ENCODE measurements at places on chromosomes 3 and 15.

DNA sequence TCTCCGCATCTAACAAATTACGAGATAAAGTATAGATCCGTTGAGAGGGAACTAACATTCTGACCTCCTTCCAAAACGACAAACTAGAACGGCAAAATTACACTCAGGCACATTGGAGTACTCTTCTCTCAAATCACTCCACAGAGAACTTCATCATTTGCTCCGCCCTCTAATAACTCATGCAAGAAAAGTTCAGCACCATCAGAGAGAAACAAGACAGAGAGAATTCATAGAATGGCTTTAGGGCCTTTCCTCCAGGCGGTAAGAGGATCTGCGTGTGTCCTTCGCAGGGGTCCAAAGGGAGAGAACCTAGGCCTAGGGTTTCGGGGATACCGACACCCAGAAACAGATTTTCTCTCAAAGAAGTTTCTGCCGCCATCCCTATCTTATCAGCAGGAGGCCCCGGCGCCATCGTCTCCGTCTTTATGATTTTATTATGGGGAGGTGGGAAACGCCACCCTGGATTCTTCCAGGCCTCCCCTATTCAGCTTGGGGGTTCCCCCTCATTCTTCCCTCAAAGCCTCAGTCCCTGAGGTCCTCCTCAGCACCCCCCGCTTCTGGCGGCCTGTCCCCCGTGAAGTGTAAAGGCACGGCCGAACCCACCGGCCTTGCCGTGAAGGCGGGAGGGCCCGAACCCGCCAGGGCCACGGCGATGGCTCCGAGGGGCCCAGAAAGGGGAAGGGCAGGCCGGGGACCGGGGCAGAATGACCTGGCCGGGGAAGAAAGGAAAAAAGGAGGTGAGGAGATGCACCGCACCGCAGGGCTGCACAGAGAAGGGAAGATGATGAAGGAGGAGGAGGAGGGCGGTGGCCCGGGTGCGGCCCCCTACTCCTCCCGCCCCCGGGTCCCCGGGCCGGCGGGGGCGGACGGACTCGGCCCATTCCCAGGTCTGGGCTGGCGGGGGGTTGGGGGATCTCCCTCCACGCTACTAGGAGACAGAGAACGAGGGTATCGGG, 768 bp downstream of the UBXN7 start:
- peak; percentile 51 for DNase-seq

GRCh38 chr3:138493804-138494606, 59.6 kb downstream of the ESYT3 start:
- no peak for DNase-seq

DNA sequence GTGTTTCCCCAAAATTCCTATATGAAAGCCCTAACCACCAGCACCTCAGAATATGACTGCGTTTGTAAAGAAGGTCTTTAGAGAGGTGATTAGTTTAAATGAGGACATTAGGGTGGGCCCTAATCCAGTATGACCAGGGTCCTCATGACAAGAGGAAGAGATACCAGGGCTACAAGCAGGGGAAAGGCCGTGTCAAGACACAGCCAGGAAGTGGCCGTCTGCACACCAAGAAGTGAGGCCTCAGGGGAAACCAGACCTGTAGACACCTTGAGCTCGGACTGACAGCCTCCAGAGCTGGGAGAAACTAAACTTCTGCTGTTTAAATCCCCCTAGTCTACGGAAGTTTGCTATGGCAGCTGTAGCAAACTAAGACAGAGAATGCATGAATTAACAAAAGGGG, 14.2 kb downstream of the KIF7 start:
- no peak for DNase-seq

GRCh38 chr3:64560791-64561190, 127.0 kb downstream of the ADAMTS9 start:
- no peak for DNase-seq

GRCh38 chr3:33650495-33650894, 67.6 kb downstream of the CLASP2 start:
- no peak for DNase-seq

DNA sequence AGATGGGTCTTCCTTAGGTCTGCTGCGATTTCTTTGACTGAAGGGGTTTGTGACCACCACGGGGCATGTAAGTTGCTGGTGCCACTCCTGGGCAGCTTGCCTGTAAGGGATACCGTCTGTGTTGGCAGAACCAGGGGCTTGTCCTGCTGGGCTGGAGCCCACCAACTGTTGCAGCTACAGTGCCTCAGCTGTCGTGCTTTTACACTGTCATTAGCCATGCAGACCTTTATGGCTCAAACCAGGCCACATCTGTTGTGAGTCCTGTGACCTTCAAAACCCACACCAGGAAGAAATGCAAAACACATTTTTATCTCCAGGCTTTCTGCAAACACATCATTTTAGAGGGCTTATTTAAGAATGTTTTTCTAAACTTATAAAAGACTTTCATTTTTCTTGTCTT, 168.7 kb downstream of the PTPRG start:
- DNase-seq: no peak

GRCh38 chr3:33388374-33389100, 51.7 kb downstream of the UBP1 start:
- no peak for DNase-seq

GRCh38 chr3:162015856-162016255, 519.2 kb downstream of the OTOL1 start:
- no peak for DNase-seq

DNA sequence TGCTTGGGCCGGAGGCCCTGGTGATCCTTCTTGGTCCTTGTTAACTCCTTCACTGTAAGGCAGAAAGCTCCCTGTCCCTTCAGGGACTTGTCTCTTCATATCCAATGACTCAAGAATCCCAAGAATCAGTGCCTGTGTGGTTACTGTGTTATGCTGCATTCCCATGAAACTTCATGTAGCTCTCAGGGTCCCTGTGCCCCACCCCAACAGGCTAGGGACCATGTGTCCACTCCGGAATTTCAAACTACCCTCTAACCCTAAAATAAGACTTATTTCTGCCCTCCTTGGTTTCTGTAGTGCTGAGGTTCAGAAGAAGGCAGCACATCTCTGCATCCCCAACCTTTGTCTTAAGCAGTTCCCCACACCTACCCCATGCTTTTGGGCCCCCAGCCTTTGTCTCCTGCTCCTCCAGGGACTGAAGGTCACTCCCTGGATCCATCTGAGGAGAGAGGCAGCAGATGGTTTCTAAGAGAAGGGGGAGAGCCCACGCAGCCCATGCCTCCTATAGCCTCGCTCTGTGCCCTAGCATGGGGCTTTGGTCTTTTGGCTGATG, 531 bp upstream of the MAP1A start:
- DNase-seq: no peak

GRCh38 chr15:68158046-68158628, 47.0 kb downstream of the CALML4 start:
- no peak for DNase-seq

DNA sequence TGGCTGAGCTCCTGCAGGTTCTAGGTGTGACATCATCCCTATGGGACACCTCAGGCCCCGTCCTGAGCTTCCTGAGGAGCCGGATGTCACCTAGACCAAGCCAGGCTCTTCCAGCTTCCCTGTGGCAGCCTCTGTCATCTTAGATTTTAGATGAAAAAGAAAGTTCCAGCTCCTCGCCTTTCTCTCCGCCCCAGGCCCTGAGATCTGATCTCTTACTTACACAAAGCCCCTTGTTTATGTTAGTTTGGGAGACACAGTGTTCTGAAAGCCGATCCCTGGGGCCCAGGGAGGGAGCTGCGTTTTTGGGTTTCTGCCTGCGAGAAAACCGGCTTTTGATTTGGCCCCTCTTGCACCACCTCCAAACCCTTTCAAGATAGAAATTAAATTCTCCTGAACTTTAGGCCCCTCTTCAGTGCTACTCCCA, 40.2 kb upstream of the FAM107A start:
- no peak for DNase-seq

GRCh38 chr3:8996681-8997121, 33.4 kb upstream of the RAD18 start:
- peak; percentile 89 for DNase-seq

- no peak for DNase-seq
Measured at GRCh38 chr3:29263476-29263875, 17.4 kb upstream of the RBMS3 start.

- DNase-seq: no peak
Measured at GRCh38 chr3:149417727-149418126, 40.3 kb upstream of the TM4SF1 start.

GRCh38 chr3:14391033-14391432, 11.4 kb upstream of the SLC6A6 start:
- peak; percentile 65 for DNase-seq

DNA sequence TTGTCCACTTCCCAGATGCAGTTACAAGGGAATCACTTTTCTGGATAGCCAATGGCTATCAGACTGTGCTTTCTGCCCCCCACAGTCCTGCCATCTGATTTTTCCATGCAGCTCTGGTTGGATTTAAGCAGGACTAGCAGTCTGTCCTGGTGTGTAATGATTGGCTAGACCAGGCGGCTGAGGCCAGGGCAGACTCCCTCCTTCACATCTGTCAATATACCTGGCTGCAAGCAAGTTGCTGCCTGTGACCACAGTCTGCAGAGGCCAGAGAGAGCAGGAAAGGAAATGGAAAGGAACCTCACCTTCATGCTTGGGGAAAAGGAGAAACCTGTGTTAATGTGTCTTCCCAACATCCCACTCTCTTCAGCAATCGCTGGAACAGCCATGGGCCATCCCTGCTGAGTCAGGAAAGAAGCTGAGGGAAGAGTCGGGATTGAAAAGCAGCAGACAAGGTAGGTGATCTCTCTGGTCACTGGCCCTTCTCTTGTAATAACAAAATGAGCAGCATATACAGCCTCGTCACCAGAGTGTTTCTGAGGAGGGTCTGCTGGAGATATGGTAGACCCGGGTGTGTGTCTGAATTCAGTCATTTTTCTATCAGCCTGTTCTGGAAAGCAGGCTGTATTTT, 126.7 kb upstream of the PHLDB2 start:
- no peak for DNase-seq

GRCh38 chr15:48595981-48596380, 49.5 kb downstream of the FBN1 start:
- DNase-seq: no peak

- no peak for DNase-seq
Measured at GRCh38 chr3:141367038-141367730, 1.1 kb upstream of the ZBTB38 start.

- no peak for DNase-seq
Measured at GRCh38 chr3:14117468-14118399, 6.9 kb downstream of the CHCHD4 start.

DNA sequence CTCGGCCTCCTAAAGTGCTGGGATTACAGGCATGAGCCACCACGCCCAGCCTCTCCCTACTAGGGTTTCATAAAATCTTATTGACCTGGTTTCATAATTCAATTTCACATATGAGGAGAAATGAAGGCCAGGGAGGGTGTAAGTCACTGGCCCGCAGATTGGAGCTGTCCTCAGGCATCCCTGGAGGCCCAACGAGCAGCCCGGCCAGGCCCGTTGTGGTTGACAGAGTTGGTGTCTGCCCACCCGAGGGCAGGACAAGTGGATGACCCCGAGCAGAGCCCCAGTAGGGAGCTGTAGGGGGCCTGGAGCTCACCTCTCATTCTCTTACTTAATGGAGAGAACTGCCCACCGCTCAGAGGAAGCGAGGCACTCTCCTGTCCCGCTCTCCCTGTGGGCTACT, 78.9 kb downstream of the CPN2 start:
- no peak for DNase-seq

DNA sequence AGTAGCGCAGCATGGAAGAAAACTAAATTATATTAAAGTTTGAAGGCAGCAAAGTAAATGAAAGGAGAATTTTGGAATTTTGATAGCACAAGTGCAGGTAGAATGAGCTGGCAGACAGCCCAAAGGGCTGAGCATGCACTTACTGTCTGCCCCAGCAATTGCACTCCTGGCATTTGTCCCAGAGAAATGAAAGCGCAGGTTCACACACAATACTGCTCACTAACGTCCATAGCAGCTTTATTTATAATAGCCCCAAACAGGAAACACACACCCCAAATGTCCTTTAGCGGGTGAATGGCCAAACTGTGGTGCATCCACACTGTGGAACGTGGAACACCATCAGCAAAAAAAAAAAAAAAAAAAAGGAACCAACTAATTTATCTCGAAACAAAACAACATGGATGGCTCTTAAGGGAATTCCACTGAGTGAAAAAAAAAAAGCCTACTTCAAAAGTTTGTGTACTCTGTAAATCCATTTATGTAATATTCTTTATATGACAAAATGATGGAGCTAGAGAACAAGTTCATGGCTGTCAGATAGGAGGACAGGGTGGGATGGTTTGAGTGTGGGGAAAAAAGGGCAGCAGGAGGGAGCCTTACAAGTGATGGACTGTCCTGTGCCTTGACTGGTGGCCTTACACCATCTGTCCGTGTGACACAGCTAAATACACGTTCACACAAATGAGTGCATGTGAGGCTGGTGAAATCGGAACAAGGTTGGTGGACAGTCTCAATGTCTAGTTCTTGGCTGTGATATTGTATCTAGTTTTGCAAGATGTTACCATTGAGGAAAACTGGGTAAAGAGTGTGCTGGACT, 6.0 kb upstream of the TM2D3 start:
- DNase-seq: peak; percentile 41

GRCh38 chr15:64686130-64686735, 89.2 kb downstream of the RBPMS2 start:
- DNase-seq: peak; percentile 66

DNA sequence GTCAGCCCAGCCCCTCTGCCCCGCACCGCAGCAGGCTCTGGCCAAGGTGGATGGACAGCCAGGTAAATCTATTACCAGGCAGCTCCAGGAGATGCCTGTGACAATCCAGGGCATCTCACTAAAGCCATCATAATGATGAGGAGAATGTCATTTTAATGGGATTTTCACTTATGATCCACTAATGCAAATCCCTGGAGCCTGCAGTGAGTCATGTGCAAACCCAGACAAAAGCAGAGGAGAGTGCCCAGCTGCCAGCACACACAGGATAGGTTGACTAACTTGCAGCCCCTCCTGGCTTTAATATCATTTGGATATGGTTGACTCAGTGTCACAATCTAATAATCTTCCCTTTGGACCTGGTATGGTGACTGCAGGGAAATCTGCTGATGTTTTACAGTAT, 206.9 kb upstream of the TRIM42 start:
- DNase-seq: no peak

- DNase-seq: no peak
Measured at GRCh38 chr3:50246517-50246954, 10.5 kb downstream of the GNAI2 start.

- DNase-seq: no peak
Measured at GRCh38 chr3:139757448-139758030, 79.8 kb upstream of the NMNAT3 start.

- peak; percentile 47 for DNase-seq
Measured at GRCh38 chr3:155233213-155233612, 60.3 kb downstream of the STRIT1 start.

- no peak for DNase-seq
Measured at GRCh38 chr15:82111918-82112317, 66.1 kb upstream of the MEX3B start.

Data from Ammon's horn (tissue), 1 donor.